NK-92 treated with Interleukin-12 subunit alpha and Interleukin-12 subunit beta, amount 100 ng/mL, for 24 hours (cell line): ENCODE measurements at places on chromosomes 5 and 9.

DNA sequence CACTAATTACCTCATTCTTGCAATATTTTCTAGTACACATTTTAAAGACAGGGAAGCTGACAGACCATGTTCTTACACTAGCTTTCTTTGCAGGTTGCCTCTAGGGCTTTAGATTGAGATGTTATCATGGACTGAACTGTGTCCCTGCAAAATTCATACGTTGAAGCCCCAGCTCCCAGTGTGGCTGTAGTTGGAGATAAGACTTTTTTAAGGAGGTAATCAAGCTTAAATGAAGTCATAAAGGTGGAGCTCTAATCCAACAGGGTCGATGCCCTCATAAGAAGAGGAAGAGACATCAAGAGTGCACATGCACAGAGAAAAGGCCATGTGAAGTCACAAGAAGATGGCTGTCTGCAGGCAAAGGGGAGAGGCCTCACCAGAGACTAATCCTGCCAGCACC, 471.2 kb upstream of the ACTBL2 start:
- DNase-seq = no peak

DNA sequence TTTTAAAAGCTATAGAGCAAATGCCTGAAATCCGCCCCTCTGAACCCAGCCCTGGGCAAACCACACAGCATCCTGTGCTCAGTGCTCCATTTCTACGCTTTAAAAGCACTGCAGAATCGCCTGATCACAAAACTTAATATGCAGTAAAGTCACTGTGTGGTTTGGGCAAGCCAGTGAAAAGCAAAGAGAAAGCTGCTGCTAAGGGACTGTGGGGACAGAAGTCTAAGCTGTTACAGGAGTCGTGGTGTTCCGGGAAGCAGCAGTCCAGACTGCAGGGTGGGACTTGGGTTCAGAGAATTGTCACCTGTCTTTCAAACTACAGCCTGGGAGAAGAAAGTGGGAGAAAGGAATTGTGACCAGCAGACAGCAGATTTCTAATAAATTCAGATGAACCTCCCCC, 8.2 kb downstream of the RAPGEF1 start:
- peak; percentile 32 for DNase-seq

DNA sequence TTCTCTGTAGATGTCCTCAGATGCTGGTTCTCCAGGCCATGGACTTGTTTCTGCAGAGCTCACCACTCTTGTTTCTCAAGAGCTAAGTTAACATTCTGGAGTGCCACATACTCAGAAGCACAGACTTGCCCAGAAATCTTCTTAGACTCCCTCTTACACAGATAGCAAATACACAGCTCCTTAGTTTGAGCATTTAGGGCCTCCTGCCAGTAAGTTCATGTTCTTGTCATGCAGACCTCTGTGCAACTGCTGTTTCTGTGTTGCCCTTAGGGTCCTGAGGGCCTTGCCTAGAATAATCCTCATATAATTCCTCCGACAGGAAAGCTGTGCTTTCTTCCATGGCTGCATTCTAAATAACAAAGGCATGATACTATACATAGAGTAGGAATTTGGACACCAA, 1.3 kb upstream of the PTPDC1 start:
- no peak for DNase-seq

DNA sequence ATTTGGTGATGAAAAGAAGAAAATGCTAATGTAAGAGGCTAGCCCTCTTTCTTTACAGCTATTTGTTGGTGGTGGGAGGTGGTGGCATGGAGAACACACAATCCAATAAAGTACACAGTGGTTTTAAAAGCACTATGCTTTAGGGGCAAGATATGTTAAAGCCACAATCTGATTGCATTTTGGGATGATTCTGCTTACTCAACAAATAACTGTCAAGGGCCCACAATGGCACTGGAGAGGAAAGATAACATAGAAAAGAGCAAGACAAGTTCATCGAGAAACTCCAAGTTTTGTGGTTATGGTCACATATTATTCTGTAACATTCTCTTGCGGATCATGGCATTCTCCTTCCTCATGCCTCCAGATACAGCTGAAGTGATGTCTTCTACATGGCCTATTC, 38.8 kb downstream of the OTP start:
- DNase-seq = no peak

GRCh38 chr9:101530076-101530711, 3.5 kb upstream of the RNF20 start:
- peak; percentile 7 for DNase-seq

- DNase-seq = no peak
Observed at GRCh38 chr5:138833080-138833479, 42.1 kb downstream of the LRRTM2 start.

DNA sequence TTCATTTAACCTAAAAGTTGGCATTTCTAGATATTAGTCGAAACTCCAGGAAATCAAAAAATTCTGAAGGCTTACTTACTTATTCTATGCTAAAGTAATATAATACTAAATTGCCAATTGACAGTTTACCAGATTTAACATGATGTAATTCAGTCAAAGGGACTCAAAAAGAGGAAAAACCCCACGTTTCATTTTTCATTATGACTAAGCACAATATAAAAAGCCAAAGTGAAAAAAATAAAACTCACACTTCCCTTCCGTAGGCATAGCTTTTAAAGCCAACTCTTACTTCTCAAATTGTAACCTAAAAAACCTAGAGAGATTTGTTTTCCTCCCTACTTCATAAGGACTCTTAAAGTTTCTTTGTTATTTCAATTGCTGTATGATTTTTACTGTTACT, 146.6 kb downstream of the RAPGEF6 start:
- DNase-seq = no peak

DNA sequence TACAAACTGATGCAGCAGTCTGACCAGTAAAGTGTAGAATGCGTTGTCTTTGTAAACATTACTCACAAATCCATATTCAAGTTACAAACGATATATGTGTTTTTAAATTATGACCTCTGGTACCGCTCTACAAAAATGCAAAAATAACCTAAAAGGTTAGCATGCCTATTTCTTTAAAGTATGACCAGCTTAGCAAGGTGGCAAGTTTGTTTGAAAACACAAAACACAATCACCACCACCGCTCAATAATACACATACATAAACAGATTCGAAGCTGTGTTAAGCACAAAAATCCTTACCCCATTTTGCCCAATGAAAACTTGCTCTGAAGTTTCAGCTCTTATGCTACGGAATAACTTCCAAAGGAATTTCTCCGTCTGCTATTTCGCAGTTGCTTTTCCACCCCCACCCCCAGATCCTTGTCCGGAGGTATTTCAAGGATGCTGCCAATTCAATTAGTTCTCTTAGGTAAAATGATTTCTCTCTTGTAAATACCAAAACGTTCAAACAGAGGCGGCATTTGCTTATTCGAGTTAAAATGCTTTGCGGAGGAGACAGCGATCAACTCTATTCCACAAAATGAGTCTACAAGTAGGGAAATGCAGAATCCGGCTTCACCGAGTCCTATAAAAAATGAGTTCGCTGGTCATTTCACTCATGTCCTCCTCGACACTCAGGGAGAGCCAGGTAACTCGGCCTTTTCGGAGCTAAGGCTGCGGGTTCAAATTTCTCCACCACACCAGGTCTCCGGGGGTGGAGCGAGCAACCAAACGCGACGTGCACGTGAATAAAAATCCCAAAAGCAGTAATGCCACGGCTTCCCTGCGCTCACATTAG, 1.2 kb downstream of the HOMER1 start:
- DNase-seq = no peak

GRCh38 chr9:90245661-90246060, 397.0 kb downstream of the DIRAS2 start:
- no peak for DNase-seq

DNA sequence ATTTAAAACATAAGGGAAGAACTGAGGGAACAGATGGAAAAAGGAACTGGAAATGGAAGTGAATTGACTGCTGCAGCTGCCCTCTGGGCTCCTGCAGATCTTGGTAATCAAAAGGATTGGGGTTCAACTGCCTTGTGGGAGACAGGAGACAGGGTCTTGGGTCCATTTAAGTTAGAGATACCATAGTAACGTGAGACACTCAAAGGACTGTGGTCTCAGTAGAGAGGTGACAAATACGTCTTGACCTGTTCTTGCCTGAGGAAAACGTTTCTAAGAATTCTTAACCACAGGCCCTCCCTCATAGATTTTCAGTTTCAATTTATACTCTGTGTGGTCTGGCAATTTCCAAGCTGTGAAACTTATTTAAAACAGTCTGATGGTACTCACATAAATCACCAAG, 100.8 kb upstream of the DHFR start:
- no peak for DNase-seq

DNA sequence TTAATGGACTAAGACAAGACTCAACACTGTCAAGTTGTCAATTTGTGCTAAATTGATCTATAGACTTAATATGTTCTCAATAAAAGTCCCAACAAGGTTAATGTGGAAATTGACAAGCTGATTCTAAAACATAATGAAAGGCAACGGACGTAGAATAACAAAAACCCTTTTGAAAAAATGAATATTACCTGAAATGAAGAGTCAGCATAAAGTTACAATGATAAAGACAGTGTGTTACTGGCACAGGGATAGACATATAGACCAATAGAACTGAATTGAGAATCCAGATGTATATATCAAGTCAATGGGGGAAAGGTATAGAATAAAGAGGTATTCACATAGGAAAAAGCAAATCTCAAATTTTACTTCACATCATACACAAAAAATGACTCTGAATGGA, 37.7 kb upstream of the BARX1 start:
- no peak for DNase-seq

GRCh38 chr5:118894709-118895108, 93.6 kb downstream of the DTWD2 start:
- no peak for DNase-seq

- no peak for DNase-seq
Observed at GRCh38 chr5:179912386-179912785, 4.7 kb upstream of the TBC1D9B start.

DNA sequence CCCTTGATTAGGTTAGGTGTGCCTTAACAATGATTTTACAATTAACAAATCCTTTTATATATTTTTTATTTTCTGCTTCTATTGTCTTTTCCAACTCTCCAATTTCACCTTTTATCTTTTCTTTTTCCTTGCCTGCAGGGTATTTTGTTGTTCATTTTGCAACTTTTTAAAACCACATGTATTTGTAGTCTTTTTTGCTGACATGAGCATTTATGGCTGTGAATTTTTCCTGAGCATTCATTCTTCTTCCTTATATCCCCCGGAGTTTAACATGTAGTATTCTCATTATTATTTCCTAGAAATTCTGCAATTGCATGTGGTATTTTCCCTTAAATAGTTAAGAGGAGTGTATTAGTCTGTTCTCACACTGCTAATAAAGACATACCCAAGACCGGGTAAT, 41.6 kb downstream of the FAM81B start:
- DNase-seq = no peak

DNA sequence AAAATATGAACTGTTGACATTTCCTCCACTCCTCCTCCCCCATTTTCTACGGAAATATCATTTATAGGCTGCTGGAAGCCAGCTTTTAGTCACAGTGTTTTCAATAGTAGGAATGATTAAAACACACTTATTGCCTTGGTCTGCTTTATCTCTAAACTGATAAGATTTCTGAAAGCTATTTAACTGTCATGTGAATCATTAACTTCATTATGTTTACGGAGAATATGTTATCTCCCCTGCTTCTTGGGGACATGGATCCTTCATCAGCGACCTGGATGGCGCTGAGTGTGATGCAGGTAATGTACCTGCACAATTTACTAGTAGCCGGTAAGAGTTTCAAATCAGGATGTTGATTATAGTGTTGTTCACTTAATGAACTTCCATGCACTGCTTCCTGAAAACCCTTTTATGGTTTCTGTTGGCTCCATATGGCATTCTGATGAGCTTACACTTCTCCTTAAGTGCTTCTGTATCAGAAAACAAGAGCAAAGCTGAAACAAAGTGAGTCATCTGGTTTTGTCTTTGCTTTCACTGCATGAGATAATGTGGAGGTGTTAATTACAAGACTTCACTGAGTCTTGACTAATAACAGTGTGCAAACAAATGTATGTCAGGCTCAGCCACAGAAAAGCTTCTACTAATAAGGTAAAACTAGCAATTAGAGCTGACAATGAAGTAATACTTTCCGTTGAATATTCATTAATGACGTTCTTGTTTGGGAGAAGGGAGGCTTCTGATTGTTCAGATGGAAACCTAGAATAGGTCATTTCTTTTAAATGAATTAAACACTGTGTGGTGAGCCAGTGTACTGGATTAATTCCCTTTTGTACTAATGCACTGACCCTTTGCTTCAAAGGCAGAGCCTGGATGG, 162.4 kb upstream of the ZNF608 start:
- no peak for DNase-seq

- no peak for DNase-seq
Observed at GRCh38 chr9:105333076-105333475, 88.6 kb downstream of the SLC44A1 start.

DNA sequence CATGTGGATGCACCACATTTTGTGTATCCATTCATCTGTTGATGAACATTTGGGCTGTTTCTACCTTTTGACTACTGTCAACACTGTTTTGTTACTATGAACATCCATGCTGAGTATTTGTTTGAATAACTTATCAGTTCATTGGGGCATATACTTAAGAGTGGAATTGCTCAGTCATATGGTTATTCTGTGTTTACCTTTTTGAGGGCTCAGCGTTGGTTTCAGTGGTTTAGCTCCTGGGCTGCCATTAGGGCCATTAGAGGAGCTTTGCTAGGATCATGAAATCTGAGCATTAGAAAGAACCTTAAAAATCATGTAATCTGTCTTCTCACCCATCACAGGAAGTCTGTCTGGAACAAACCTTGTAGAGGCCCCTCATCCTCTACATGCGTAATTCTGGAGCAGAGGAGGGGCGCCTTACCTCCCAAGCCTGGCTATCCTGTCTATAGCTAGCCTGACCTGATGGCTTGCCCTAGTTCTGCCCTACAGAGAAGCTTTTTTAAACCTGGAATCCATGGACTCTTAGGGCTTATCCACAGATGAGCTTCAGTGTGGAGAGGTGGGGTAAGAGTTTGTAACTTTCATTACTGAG, 92.9 kb downstream of the PDZD2 start:
- no peak for DNase-seq

GRCh38 chr5:32851559-32852173, 140.5 kb downstream of the NPR3 start:
- no peak for DNase-seq

GRCh38 chr5:159807586-159807985, 108.7 kb upstream of the ADRA1B start:
- no peak for DNase-seq

DNA sequence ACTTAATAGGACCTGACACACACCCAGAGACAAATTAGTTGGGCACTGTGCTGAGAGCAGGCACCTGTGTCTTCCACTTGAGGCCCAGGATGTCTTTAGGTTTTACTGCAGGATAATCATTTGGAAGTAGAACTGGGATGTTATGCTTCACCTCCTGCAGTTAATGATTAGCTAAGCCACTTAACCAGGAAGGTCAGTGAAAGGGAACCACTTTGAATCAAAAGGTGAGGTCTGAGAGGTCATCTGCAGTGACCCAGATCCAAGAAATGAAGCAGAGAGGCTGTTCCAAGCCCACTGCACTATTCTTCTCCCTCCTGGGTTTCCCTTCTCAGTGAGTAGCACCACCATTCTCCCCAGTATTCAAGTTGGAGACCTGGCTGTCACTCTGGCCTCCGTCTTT, 110.5 kb downstream of the SNX18 start:
- DNase-seq = no peak

- no peak for DNase-seq
Observed at GRCh38 chr9:128593039-128593438, 40.7 kb downstream of the SPTAN1 start.
